Activated CD8-positive, alpha-beta memory T cell treated with anti-CD3 and anti-CD28 coated beads, Interleukin-2, amount 50 U/mL, for 48 hours (primary cell): ENCODE measurements at places on chromosomes 1 and 21.

- no peak for DNase-seq
Measured at GRCh38 chr1:67148516-67149178, 13.9 kb upstream of the C1orf141 start.

GRCh38 chr1:185439727-185440415 is 122.8 kb upstream of the IVNS1ABP start:
- DNase-seq = no peak

- no peak for DNase-seq
Measured at GRCh38 chr1:110523011-110523410, 4.0 kb upstream of the KCNA10 start.

GRCh38 chr1:212402666-212403321 is 11.9 kb downstream of the PACC1 start:
- peak; percentile 18 for DNase-seq

DNA sequence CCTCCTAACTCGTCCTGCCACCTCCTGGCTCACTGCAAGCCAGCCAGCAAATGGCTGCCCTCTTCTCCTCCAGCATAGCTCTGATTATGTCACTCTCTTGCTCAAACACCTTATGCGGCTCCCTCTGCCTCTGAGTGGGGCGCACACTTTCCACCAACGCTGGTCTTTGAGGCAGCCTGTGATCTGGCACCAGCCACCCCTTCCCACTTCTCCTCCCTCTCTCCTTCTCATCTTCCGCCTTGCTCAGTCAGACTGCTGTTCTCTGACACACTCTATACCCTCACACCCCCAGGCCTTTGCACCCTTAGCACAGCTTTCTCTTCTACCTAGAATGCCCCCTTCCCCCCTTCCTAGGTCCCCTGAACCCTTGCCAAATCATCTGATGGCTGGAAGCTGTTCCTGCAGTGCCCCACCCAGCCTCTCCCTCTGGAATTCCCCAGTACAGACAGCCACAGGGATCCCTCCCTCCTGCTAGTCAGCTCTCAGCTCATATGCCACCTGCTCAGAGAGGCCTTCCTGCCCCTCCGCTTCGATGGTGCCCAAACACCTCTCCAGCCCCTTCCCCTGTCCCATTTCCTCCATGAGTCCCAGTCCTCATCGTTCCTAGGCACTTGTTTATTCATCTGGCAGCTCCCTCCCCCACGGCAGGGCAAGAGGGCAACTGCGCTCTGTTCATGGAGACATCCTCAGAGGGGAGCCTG is 21.7 kb upstream of the PEF1 start:
- DNase-seq = no peak

DNA sequence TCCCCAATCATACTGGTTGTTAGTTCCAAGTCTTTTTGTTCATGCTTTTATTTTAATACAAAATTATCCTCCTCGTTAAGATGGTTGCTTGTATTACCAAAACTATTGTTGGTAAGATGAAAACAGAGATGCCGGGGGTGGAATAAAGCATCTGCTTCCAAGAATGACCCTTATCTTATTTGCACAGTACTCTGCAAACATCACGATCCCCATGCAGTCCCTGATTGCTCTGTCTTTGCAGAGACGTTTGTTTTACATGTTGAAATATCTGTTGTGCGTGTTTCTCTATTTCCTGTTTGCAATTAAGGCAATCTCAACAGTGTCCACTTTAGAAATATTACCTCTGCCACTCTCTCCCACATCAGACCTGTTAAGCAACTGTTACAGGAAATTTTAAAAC is 141.3 kb upstream of the NCAM2 start:
- DNase-seq = no peak

DNA sequence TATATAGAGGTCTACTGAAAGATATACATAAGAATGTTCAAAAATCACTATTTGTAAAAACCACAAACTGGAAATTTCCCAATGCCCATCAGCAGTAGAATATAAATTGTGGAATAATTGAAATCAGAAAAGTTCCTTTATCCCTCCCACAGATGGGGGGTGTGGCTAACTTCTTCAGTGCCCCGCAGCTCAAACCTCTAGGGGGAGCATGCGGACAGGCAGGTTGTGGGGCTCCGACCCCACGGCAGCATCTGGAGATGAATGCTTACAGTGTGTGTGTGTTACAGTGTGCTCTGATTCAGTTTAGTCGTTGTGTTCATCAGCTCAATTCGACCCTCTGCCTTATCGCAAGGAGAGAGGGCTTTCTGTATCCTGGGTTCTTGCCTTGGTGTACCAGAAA is 262.1 kb upstream of the LRRC7 start:
- DNase-seq = no peak

- no peak for DNase-seq
Measured at GRCh38 chr1:71755441-71755840, 526.9 kb downstream of the NEGR1 start.

DNA sequence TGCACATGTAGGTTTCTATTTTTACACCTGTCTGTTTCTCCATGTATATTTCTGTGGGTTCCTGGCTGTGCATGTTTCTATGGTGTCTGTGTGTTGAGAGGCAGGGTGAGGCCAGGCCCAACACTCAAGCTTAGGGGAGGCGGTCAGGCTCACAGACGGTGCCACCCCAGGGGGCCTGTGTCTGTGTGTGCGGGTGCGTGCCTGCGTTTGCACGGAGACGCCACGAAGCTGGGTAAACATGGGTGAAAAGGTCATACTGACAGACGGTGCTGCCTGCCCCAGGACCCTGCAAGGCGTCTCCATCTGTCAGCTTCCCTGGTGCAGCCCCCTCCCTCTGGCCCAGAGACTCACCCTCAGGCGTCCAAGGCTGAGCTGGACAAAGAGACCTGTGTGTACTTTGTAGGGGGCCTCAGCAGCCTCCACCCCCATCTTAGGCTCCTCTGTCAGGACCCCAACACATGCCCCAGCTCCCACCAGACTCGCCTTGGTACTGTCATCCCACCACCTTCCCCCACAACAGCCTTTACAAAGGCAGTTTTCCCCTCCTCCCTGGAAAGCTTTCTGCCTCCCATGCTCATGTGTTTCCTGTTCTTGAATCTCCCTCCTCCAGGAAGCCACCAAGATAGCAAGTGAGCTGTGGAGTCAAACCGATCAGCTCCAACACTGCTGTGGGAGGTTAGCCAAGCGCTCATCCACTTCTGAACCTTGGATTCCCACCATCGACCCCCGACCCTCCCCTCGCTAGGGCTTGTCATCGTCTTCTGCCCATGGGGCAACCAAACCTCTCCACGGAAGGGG is 34.1 kb downstream of the PTPRF start:
- DNase-seq = no peak

DNA sequence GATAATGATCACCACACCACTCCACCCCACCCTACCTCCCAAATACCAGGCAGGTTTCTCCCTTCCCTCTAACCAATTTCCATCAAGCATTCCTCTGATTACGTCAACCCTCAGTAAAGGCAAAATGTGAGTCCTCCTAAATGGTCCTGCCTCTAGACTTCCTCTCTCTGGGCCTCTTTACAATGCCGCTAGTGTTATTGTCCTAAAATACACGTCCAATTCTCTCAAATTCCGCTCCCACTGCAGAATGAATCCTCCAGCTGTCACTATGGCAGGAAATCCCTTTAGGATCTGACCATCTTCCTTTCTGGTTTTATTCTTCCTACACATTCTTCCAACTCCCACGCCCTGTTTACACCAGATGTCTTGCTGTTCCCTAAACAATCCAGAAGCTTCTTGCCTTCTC is 68.7 kb downstream of the DEGS1 start:
- no peak for DNase-seq

DNA sequence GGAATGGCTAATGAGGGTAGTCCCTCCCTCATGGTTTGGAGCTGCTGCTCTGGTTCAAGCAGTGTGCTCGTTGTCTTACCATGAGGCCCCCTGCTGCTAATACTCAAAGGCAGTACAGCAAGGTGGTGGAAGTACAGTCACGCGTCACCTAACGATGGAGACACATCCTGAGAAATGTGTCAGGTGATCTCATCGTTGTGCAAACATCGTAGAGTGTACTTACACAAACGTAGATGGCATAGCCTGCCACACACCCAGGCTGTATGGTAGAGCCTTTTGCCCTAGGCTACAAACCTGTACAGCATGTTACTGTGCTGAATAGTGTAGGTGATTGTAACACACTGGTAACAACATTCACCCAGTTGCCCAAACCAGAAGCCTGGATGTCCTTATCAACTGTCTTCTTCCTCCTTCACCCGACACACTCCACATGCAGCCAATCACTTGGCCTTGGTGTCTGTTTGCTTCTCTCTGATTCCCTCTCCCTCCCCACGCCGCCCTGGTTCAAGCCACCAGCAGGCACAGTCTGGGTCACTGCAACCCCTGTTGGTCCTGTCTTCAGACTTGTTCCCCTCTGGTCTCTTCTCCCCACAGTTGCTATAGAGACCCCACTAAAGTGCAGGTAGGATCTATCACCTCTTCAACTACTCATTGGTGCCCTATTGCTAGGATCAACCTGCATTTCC is 6.0 kb upstream of the KCNA2 start:
- peak; percentile 40 for DNase-seq

DNA sequence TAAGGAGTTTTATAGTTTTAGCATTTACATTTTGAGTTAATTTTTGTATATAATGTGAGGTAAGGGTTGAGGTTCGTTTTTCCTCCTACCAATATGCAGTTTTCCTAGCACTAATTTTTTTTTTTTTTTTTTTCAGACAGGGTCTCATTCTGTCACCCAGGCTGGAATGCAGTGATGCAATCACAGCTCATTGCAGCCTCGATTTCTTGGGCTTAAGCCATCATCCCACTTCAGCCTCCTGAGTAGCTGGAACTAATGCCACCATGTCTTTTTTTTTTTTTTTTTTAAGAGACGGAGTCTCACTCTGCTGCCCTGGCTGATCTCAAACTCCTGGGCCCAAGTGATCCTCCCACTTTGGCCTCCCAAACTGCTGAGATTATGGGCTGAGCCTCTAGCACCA is 2.5 kb upstream of the UBASH3A start:
- DNase-seq = no peak

DNA sequence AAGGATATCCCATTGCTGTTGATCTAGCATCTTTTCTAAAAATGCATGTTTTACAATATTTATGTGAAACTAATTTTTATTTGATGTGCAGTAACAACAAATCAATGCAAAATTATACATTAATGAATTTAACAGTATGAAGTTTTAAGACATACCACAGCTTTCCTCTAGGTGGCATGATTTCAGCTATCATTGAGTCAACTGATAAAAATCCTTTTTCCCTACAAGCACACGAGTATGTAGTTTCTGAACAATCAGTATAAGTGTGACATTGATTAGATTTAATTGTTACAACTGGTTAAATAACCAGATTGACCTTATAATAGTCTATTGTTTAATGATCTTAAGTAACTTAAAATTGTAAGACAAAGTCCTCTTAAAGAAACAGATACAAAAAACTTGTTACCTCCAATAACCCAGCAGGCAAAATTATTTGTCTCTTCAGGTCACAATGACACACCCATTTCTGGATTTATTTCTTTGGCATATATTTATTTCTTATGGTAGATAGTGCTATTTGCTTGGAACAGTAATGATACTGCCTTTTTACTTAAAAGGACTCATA is 5.8 kb upstream of the TGFB2 start:
- no peak for DNase-seq

DNA sequence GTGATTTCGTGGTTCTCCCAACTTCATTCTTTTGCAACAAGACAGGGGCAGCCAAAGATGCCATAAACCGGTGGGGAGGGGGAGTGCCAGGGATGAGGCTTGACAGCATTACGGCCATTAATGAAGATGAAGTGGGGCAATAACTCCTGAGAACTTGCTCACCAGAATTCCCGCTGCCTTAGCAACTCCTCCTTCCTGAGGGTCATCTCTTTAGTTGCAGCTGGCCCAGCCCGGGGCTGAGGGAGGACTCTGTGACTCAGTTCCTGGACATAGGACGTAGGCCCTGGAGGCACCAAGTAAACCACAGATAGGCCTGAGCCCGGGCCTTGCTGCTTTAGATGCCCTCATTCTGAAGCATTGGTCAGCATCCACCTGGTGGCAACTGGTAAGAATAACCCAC is 330.2 kb downstream of the RRAGC start:
- DNase-seq = no peak

GRCh38 chr1:25548601-25549000 is 5.2 kb downstream of the LDLRAP1 start:
- no peak for DNase-seq

DNA sequence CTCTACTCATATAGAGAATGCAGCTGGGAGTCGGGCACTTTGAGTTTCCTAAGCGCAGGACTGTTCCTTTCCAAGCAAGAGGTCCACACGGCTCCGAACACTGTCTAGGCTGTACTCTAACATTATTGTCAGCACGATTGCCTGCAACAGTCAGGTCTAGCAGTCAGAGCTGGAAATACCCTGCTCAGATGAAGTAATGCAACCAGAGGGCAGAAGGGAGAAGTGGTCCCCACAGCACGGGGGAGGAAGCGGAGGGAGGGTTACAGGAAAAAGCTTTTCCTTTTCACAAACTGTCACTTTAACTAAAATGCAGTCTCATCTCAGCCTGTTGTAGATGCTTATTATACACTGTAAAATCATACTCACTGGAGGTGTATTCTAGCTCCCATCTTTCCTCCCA is 98.9 kb upstream of the SLC44A3 start:
- DNase-seq = no peak

GRCh38 chr1:56873213-56873612 is 18.6 kb downstream of the C8A start:
- DNase-seq = no peak

GRCh38 chr1:16075337-16076030 is 2.0 kb upstream of the FAM131C start:
- no peak for DNase-seq

GRCh38 chr1:212656730-212657129 is 42.9 kb downstream of the BATF3 start:
- DNase-seq = no peak

GRCh38 chr1:93673163-93673829 is 8.3 kb downstream of the BCAR3 start:
- DNase-seq = no peak

DNA sequence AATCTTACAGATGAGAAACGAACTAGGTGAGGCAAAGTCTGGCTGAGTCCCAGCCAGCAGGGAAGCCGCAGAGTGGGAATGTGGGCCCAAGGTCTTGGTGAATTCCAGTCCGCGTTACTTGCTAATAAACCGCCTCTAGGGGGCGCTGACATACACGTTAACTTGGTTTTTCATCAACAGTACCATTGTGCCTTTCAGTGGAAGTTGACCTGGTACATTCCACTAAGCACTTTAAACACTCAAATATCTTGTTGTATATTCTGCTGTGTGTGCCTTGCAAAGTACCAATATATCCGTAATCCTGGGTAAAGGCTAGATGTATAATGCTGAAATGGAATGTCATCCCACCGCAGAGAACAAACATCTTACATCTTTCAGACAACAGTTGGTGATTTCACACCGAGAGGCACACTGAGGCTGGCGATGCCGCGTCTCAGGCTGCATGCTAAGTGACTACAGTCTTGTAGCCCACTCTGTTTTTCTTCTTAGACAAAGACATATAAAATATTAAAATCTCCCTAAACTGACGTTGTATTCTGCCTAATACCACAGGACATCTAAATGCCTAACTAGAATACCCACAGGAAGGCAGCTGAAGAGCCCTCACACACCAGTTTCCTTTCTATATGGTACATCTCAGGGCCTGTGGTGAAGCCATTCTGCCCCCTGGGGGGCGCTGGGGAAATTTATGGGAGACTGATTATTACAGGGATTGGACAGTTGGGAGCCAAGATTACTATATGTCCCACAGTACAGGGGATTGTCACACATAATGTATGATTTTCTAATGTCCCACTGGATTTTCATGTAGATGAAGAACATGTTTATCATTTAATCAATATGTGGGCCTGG is 49.2 kb upstream of the C1orf198 start:
- DNase-seq = peak; percentile 83

GRCh38 chr1:114330451-114330983 is 176.8 kb upstream of the SYT6 start:
- DNase-seq = no peak
